ENCODE measurements at places on chromosomes 1 and 21. TPM values are rescaled to one million over a fixed set of nuclear protein-coding genes. Genes with fewer than 3 reads are reported as not detected.

CA14 gene
- total RNA-seq, result not detected

NKAIN1 gene
- under 0.01 TPM for total RNA-seq

RNU1-1 gene
- total RNA-seq, result under 0.01 TPM

GPR37L1 gene
- total RNA-seq, result not detected

HSD3B1 gene
- not detected for total RNA-seq

HES3 gene
- not detected for total RNA-seq

LCE6A gene
- not detected for total RNA-seq

OR2T11 gene
- total RNA-seq, result not detected

EPS8L3 gene
- not detected for total RNA-seq

KIF21B gene
- under 0.01 TPM for total RNA-seq

NMNAT1 gene
- total RNA-seq, result 14.4 TPM

SMPDL3B gene
- 0.26 TPM for total RNA-seq

JAM2 gene
- 2.1 TPM for total RNA-seq

FMO4 gene
- 7.3 TPM for total RNA-seq

LRRIQ3 gene
- 1.3 TPM for total RNA-seq

ATF3 gene
- 35.7 TPM for total RNA-seq

DNAJC28 gene
- total RNA-seq, result 2.3 TPM

LCE2A gene
- total RNA-seq, result 0.33 TPM

PSMD4 gene
- total RNA-seq, result 240 TPM

GNG4 gene
- under 0.01 TPM for total RNA-seq

C1QA gene
- total RNA-seq, result 0.26 TPM

KLF17 gene
- 0.50 TPM for total RNA-seq

SELL gene
- total RNA-seq, result under 0.01 TPM

C8B gene
- total RNA-seq, result not detected

NUP133 gene
- 31.9 TPM for total RNA-seq

TCP10L gene
- total RNA-seq, result 0.83 TPM

DIRAS3 gene
- 1.8 TPM for total RNA-seq
